ENCODE measurements at places on chromosomes 3 and 15. TPM values are rescaled to one million over a fixed set of nuclear protein-coding genes. Genes with fewer than 3 reads are reported as not detected.

ZNF106 gene
- total RNA-seq: 47.1 TPM

PCSK6 gene
- 0.58 TPM for total RNA-seq

ACKR2 gene
- total RNA-seq: 0.74 TPM

AP3B2 gene
- not detected for total RNA-seq

NR1I2 gene
- 0.39 TPM for total RNA-seq

ERICH6 gene
- total RNA-seq: not detected

CD86 gene
- total RNA-seq: 1.4 TPM

FBLN2 gene
- total RNA-seq: not detected
